AG08395 (cell line): ENCODE measurements at places on chromosomes 2 and 18.
A peak's percentile ranks its signal among the peaks of the same experiment; 100 is the strongest.

DNA sequence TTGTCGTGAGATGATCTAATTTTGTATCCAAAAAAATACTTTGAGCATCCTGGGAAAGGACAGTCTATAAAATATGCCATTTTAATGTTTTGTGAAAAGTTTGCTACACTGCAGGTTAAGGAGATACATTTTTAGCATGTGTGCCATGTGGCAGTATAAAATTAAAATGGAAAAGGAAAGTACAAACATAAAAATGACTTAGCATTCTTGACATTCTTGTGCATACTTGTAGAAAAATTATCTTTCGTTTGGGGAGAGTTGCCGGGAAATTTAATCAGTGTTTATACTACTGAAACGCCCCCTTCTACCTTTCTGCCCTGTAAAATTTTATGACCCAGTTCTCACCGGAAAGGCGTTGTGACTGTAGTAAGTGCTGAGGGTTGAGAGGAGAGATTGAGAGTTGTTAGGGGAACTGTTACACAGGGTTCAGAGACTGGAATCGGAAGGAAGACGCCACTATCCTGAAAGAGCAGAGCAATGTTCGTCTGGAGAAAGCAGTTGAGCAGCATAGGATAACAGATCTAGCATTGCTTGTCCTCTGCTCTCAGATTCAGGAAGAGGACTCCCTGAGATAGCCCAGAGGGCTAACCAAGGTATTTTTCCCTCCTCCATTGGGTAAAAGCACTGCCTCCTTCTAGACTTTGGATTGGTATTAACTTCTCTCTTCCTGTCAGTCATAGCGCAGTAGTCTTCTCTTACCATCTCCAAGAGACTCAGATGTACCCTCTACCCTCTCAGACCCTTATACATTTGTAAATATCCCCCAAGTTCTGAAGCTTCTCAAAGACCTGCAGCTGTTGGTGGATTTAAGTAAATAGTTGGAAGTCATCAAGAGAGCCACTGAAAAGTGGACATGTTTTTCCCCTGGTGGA, 2.7 kb downstream of the CDH20 start:
- DNase-seq, result no peak

DNA sequence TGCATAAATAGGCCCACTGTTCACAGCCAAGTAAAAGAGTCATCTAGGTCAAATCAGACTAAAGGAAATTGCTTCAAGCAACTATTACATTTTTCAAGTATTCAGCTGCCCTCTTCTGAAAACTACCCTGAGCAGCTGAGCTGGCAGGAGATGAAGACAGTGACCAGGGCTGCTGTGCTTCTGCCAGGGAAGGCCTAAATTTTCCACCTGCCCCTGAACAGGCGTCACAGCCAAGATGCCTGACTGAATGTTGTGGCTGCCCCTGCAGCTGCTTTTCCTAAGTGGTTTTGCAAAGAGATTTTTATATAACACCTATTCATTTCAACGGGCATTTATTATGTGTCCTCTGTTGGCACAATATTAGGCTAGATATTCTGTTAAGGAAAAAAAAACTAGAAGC, 96.7 kb upstream of the RPE start:
- DNase-seq, result no peak

DNA sequence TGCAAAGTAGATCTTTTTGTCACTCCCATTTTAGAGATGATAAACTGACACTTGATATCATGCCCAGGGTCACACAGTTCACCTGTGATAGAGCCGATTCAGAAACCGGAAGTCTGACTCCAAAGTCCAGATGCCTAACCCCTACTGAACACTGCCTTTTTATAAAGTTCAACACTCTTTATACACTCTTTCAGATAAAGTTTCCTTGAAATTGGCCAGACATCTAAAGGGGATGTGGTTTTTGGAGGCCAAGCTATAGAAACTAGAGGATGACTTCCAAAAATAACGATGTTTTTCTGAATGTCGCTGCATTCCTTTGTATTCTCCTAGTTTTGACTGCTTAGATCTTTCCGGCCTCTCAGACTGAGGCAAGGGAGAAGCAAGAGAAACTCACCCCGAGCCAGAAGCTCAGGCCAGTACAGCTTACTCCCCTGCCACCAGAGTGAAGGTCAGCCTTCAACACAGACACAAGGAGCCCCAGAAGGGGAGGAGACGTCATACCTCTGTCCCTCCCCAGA, 61.8 kb downstream of the NRP2 start:
- no peak for DNase-seq

- DNase-seq, result no peak
These were observed 35.5 kb upstream of the LRRTM1 start for GRCh38 chr2:80340022-80340421.

GRCh38 chr18:31373641-31374040, 2.9 kb upstream of the DSG4 start:
- DNase-seq, result no peak

GRCh38 chr18:65477455-65477854, 273.4 kb upstream of the CDH7 start:
- no peak for DNase-seq

- peak; percentile 62 for DNase-seq
These were observed 16.8 kb upstream of the SRBD1 start for GRCh38 chr2:45627911-45628310.

GRCh38 chr2:219709331-219709761, 81.9 kb downstream of the SLC4A3 start:
- DNase-seq, result no peak

DNA sequence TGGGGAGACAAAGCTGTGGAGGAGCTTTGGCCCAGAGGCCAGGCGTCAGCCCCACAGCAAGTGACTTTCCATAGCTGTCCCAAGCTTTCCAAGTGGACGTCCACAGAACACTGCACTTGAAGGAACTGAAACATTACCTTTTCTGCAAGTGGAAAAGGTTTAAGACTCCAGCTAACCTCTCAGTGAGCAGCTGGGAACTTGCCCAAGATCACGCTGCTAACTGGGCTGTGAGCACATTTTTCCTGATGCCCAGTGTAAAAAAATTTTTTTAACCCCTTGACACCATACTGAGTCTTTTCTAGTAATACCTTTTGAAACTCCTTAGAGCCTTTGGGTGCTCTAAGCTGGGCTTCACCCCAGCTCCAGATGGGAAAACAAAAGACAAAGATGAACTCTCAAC, 256.7 kb downstream of the HAUS1 start:
- DNase-seq, result no peak

DNA sequence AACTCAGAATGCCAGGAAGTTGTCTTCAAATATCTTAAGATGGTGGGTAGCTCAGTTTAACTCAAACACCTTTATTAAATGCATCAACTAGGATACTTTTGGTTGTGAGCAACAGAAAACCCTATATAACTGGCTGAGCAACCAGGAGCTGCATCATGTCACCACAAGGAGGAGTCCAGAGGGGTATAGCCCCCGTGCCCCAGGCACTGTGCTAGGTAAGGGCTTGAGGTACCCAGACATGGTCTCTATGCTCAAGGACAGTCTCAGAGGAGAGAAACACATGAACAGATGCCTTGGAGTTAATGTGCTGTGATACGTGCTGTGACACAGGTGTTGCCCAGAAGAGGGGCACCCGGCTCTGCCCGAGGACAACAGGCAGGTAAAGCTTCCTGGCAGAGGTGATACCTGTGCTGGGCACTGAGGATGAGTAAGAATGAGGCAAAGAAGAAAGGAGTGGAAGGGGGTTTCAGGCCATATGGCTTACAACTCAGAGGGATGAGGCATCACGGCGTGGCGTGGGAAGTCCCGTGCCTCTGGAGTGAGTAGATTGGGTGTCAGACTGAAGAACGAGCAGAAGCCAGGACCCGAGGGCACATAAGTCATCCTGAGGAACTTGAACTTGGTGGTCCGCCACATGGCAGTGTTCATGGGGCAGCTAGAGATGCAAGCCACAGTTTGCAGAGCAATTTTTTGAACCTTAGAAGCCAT, 32.0 kb upstream of the CAB39 start:
- no peak for DNase-seq

GRCh38 chr2:16165518-16166326, 225.4 kb downstream of the MYCN start:
- DNase-seq, result no peak

GRCh38 chr2:24906466-24906865, 13.6 kb downstream of the ADCY3 start:
- no peak for DNase-seq

GRCh38 chr2:16522031-16522831, 143.4 kb downstream of the CYRIA start:
- no peak for DNase-seq

- peak; percentile 66 for DNase-seq
These were observed 2.1 kb upstream of the SLC30A3 start for GRCh38 chr2:27264753-27265535.

- no peak for DNase-seq
These were observed 73.2 kb downstream of the CERS6 start for GRCh38 chr2:168529054-168529833.

GRCh38 chr2:133579274-133579673, 11.0 kb upstream of the NCKAP5 start:
- no peak for DNase-seq

- DNase-seq, result no peak
These were observed 346.7 kb downstream of the SS18 start for GRCh38 chr18:25743646-25744151.

GRCh38 chr2:20144861-20145260, 80.1 kb downstream of the SDC1 start:
- DNase-seq, result no peak

DNA sequence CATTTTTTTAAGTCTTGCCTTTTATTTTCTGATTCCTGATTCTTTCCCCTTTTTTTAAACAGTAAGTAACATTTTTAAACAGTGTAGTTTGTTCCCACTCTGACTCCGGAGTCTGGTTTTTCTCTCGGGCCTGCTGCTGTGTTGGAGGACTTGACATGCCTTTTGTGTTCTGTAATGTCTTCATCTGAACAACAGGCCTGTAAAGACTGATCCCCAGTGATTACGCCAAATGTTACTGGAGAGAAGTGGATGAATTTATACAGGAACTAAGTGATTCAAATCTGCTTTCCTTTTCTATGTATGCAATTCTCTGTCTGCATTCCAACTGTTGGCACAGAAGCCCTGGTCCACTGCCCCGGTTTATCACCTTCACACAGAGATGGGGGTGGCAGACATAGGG, 54.3 kb upstream of the RMDN2 start:
- DNase-seq, result no peak

DNA sequence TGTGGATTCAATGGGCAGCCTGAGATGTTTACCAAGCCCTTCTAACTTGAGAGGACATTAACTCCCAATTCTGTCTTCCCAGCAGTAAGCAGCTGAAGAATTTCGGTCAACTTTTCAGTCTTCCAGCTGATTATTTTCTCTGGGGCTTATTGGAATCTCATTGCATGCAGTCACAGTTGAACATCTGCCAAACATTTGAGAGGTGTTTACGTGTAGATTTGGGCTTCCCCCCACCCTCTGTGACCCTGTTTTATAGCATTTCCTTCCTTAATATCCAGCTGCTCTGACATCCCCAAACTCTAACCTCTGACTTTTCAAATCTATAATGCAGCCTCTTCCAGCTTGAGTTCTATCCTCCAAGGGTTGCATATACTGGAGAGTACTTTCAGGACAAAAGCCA, 16.5 kb upstream of the VIT start:
- no peak for DNase-seq

DNA sequence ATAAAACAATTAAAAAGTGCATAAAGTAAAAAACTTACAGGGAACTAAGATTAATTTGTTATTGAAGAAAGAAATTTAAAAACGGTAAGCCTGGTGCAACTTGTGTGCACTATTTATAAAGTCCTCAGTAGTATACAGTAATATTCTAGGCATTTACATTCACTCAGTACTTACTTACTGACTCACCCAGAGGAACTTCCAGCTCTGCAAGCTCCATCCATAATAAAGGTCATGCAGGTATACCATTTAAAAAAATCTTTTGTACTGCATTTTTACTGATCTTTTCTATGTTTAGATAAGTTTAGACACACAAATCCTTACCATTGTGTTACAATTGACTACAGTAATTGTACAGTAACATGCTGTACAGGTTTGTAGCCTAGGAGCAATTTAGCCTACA, 51.5 kb upstream of the NXPH2 start:
- DNase-seq, result no peak

GRCh38 chr18:6428851-6429395, 14.2 kb upstream of the L3MBTL4 start:
- DNase-seq, result no peak

DNA sequence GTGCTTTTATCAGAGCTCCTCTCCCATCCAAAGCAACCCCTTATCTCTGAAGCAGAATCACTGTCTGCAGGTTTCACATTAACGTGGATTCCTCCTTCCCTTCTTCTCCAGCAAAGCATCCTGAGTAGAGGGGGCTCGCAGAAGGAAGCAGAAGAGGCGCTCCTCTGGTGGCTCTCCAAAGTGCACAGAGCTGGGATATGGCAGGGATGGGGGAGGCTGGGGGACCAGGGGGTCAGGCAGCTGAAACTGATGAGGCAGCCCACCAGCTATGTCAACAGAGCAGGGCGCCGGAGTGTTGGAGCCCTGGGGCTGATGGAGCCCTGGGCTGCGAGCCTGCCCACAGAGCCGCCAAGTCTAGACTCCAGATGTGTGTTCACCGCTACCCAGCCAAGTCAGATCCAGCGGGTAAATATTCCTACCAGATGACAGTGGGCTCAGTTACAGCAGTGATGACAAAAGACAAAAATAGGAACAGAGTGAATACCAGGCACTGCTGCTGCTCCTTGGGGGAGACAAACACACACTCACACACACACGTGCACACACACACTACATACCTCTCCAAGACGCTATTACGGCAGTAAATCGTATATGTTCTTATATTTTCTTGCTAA, 678.3 kb upstream of the ID2 start:
- peak; percentile 90 for DNase-seq

DNA sequence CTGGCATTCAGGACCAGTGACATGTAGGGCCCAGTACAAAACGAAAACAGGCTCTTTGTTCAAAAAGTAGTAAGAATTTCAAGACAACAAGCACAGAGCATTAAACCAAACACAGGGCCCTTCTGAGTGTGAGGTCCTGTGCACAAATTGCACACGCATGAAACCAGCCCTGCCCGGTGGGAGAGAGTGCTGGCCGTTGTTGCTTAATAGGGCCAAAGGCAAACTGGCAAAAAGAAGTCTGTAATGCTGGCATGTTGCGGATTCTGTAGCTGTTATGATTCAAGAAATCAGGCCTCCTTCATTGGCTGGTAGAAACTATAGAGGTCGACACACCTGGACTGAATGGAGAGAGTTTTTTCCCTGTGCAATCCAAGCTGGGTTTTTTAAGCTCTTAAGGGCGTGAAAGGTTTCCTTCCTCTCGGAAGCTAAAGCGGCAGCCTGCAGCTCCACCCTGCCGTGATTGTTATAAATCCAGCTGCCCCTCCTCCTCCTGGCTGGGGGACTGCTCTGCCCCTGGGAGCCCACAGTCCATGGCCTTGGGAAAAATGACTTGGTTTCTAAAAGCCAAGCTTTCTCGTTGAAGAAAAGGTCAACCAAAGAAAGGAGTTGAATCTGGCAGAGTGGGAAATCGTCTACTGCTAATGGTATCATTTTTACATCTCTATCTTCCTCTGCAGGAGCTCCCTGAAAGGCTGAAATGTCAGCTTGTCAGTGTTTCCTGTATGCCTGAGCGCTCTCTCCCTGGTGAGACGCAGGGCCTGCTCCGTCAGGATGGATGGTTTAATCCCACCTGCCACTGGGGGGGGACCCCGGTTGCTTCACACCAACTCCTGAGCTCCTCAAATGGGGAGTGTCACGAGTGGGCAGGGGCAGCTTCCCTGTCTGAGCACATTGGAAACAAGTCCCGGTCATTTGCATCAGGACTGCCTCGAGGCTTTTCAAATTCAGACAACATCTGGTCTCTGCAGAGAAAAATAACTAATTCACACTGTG, 143.6 kb downstream of the ALPK2 start:
- no peak for DNase-seq

GRCh38 chr2:36696533-36696932, at the start of gene VIT:
Gene VIT (plus strand): TSS chr2:36696707. CDS start chr2:36716371, 19,664 bp downstream.
- peak; percentile 38 for DNase-seq
